Heart right ventricle (tissue), 16 donors: ENCODE measurements at places on chromosomes 2 and 18. TPM values are rescaled to one million over a fixed set of nuclear protein-coding genes. Genes with fewer than 3 reads are reported as not detected.

IL1R2 gene
- polyA plus RNA-seq, result 9.4 TPM

NEURL3 gene
- 0.22 TPM for polyA plus RNA-seq

DNA sequence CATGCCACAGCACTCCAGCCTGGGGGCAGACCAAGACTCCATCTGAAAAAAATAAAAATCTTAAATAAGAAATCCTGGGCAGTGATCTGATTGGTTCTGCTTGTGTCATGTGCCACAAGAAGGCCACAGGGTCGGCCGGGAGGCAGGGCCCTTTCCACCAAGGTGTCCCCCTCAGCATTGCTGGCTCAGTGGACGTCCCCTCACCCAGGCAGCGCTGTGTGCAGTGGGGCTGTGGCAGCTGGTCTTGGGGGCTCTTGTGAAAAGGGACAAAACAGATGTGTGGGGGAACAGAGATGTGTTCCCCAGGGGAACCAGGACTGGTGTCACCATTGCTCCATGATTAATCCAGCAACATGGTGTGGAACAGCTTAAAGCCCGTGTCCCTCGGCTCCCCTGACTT, 60.5 kb downstream of the HS6ST1 start:
- DNase-seq, result no peak

DNA sequence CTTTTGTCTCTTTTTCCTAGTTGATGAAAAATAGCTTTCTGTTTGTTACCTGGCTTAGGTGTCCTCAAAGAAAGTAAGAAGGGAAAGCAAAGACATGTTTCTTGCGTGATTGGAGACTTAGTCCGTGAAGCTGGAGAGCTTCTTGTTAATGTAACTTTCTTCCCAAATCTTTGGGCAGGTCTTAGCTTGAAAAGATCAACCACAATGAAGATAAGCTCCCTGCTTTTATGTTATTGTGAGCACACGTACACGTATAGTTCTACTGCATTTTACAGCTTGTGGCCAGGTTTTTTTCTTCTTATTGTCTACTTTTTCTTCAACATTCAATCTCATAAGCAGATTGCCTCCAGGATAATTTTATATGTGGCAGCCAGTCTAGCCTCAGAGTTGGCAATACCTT, 99.8 kb downstream of the DIS3L2 start:
- no peak for DNase-seq

DNA sequence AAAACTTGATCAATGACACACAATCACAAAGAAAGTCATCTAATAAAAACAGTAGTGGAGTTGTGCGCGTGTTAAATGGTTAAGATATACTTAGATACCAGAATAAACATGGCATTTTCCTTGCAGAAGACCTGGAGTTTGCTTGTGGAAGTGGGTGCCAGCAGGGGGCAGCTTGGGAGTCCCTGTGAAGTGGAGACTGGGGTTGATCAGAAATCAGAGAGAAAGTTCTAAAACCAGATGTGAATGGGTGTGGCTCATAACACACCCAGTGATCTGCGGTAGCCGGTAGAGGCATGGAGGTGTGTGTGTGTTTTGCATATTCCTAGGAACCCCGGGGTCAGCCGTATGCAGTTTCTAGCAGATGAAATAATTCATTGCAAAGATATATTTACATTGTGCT, 300.1 kb upstream of the TRIB2 start:
- peak; percentile 61 for DNase-seq

GRCh38 chr2:155727187-155727895, 605.2 kb downstream of the NR4A2 start:
- no peak for DNase-seq
